Kasumi-1 (cell line): ENCODE measurements at places on chromosomes 16 and 17.

GRCh38 chr17:57337390-57337789 lies 81.1 kb downstream of the MSI2 start:
- DNase-seq: no peak

- no peak for DNase-seq
These were observed 5.3 kb downstream of the IGFALS start for GRCh38 chr16:1788095-1788707.

DNA sequence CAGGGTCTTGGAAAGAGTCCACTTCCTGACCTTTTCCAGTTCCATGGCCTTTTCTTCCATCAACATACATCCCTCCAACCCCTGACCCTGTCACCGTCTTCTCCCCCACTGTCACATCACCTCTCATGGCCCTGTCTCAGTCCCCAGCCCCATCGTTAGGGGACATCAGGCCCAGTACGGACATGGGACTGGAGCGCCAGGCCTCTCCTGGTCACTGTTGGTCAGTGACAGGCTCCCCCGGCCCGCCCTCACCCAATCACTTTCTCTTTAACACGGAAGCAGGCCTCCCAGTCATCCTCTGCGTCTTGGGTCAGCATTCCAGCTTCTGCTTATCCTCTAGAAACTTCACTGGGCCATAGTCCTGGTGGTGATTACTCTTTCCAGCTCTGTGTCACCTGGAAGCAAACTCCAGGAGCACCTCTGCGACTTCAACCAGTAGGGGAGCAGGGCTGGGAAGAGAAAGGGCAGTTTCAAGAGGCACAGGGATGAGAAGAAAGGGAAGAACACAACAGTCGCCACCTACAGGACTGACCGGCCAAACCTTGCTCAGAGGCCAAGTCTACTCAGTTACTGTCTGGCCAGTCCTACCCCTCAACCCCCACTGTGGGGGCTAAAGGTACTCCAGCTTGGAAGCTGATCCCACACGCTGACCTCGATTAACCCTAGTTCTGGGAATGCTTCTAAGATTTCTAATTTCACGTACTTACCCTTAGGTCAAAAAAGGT lies 15.9 kb upstream of the ICAM2 start:
- DNase-seq: no peak

- no peak for DNase-seq
These were observed 22.3 kb downstream of the ADGRG5 start for GRCh38 chr16:57564571-57565270.

GRCh38 chr17:76142039-76142584 lies 1.1 kb upstream of the FOXJ1 start:
- no peak for DNase-seq
